Chondrocyte (in vitro differentiated cells): ENCODE measurements at places on chromosomes 2 and 18. TPM values are rescaled to one million over a fixed set of nuclear protein-coding genes. Genes with fewer than 3 reads are reported as not detected.

Gene RAMP1
- total RNA-seq, result 176 to 329 TPM (median 178 TPM) in 3 replicates

Gene SERPINB10
- total RNA-seq, result not detected in 3 replicates

DNA sequence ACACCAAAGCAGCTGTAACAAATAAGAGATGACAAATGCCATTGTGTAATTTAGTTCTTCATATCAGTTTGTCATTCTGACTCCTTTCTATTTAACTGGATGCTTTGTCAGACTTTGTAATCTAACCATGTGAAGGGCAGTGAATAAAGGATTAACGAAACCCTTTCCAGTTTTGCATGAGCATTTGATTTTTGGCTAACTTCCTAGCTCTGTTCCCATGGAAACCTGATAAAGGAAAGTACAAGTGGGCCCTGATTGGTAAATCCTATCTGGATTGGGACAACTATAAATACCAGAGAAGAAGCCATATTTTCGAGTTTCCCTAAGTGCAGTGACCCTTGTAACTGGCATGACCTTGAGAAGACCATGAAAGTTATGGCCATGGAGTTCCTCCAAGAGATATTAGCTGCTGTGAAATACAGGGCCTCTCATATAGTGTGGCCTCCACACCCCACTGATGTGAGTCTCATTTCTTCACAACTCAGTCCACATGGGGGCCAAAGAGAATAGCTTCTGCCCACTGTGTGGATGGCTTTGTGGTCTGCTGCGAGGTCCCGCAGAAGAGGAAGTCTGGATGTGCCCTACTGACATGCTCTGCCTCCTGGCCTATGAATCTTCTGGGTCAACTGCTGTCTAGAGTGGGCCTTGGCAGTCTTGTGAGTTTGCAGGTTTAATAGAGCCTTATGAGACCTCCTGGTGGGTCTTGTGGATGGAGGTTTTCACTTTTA lies 38.2 kb upstream of the CYP1B1 start:
- peaks cover 2% of the 10 kb centered on the region for H3K36me3 ChIP-seq
- no peak overlapping the region for H3K27ac ChIP-seq
- DNase-seq, result no peak
- no peak overlapping the region for H3K4me3 ChIP-seq

GRCh38 chr2:165796129-165796528 lies 2.1 kb upstream of the GALNT3 start:
- no peak overlapping the region for H3K4me3 ChIP-seq
- H3K27ac ChIP-seq, result no peak overlapping the region
- DNase-seq, result no peak
- peaks cover 2% of the 10 kb centered on the region for H3K36me3 ChIP-seq
- no peaks in the 10 kb centered on the region for H3K27me3 ChIP-seq

DNA sequence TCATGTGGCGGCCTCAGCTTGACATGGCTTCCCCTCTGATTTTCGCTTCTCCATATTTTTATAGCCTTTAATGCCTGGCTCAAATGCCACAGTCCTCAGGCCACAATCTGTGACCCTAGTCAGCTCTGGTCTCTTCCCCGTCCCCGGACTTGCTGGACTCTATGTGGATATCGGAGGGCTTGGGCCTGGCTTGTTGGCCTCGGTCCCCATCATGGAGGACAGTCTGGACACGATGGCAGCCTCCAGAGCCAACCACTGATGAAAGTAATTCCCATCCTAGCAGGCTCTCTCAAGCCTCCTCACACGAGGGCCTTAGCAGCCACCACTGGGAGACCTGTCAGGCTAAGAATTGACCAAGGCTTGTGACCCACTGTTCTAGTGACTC lies 61.6 kb downstream of the LPIN1 start:
- no peak for DNase-seq
- H3K27ac ChIP-seq, result peak overlapping the region; percentile 67
- no peak overlapping the region for H3K4me3 ChIP-seq
- H3K27me3 ChIP-seq, result no peaks in the 10 kb centered on the region
- peaks cover 15% of the 10 kb centered on the region for H3K4me1 ChIP-seq
